Hematopoietic multipotent progenitor cell treated with erythropoietin and hydrocortisone succinate and interleukin-3 and kit ligand, for 6 days (in vitro differentiated cells): ENCODE measurements at places on chromosomes 2 and 18.

DNA sequence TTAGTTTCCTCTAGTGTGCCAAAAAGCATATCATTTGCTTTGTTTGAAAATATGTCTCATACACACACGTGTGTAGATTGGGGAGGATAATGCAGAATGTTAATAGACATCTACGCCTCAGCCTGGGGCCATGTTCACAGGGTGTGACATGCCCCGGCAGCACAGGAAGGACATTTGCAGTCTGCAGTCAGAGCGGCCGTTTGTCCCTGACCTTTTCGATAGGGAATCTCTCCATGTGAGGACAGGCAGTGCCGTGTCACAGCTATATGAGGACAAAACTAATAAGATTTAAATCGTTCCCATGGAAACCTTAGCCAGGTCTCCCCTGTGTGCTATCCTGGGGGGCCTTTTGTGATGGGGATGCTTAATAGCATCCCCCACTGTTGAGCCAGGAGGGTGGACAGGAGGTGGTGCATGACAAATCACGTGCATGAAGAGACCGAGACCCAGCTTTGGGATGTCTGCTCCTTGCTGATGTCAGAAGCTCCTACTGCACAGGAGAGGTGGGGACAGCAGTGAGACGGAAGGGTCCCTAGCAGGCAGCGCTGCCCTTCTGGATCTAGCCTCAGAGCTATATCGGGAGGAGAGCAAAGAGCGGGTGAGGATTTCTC is 100.6 kb downstream of the RNF144A start:
- no peak for DNase-seq

- DNase-seq = no peak
Observed at GRCh38 chr18:56574861-56575260, 63.5 kb downstream of the TXNL1 start.

DNA sequence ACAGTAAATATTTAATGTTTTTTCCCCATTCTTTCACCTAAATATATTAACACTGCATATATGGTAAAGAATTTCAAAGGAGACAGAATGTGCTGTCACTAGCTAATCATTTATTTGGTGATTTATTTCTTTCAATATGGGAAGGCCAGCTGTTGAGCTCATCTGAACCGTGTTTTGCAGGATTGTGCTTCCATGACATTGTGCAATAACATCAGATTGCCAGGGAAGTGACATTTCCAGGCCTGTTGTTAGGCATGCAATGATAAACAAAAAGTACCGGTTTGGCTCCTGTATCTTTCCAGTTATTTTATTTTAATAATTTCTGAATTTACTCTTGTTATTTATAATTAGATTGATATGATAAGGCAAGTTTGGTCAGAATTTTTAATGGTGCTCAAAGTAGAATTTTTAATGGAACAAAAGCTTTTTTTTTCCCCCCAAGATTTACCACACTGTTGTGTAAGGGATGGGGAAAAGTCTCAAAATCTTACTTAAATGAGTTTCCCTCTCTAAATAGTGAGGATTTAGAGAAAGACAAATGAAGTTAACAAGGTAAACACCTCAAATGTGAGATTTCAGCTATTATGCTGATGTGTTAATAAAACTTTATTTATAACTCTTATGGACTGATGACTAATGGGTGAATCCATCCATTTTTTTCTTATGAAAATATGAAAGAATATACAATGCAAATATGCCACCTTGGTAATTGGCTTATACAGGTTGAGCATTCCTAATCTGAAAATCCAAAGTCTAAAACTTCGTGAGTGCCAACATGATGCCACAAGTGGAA is 52.7 kb downstream of the MALT1 start:
- no peak for DNase-seq

DNA sequence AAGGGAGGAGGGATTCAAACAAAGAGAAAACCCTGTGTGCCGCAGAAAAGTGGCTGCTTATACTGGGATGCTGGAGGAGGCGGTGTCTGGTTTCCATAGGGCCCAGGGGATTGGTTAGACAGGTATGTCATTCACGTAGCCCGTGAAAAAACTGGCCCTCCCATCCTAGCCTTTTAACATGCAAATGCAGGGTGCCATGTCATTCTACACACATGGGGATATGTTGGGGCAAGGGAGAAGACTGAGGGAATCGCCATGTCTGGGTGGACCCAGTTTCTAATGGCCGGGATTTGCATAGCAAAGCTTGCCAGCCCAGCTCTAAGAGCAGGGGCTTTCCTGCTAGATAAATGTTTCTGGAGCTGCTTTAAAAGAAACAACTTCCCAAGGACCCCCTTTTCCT is 8.2 kb upstream of the RNU2-63P start:
- no peak for DNase-seq

- peak; percentile 36 for DNase-seq
Observed at GRCh38 chr2:33521791-33522281, 45.4 kb downstream of the RASGRP3 start.

DNA sequence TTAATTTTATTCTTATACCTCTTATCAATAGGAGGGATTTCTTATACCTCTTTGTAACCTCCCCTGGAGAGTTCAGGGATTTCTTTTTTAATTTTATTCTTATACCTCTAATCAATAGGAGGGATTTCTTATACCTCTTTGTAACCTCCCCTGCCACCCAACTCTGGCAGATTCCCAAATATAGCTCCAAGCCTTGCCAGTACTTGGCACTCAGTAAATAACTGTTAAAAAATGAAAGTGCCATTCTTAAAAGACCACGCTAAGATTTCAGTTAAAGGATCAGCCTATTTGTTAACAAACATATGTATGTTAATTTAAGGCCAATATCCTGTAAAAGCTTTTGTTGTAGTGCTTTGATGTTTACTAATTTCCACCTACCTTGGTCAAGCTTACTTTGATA is 4.8 kb downstream of the RNF149 start:
- no peak for DNase-seq

DNA sequence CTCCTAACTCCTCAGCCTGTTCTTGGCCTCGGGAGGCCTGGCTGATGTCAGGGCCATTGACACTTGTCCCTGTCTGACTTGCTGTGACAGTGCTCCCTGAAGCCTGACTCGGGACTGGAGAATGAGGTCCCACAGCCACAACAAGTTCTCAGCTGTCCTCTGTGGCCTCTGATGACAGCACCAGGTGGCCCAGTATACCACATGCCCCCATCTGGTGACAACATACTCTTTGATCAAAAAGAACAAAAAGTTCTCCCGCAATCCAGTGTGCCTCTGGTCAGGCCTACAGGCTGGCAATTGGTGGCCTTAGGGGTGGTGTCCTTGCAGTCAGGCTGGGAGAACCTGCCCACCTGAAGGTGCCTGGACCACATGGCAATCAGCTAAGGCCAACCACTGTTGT is 102.6 kb downstream of the SEPTIN10 start:
- no peak for DNase-seq

DNA sequence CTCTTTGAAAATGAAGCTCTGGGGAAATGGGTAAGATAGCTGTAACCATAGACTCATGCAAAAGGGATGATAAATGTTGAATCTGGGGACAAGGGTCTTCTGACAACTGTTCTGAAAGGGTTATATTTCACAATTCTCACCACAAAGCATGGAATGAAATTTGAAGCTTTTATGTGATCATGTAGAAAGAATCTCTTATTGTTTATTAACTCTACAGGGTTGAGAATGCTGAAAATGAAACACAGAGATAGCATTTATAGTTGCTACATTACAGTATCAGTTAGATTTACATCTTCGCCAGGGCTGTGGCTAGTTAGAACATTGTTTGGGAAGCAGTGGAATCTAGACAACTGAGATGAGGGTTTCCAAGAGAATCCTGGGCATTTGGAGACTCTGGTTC is 97.4 kb upstream of the LHCGR start:
- DNase-seq = no peak

- peak; percentile 37 for DNase-seq
Observed at GRCh38 chr2:149152469-149152953, 114.0 kb downstream of the LYPD6B start.

- DNase-seq = no peak
Observed at GRCh38 chr2:46308081-46308480, 10.9 kb downstream of the EPAS1 start.

GRCh38 chr2:181228661-181229060 is 228.5 kb upstream of the ITGA4 start:
- no peak for DNase-seq

DNA sequence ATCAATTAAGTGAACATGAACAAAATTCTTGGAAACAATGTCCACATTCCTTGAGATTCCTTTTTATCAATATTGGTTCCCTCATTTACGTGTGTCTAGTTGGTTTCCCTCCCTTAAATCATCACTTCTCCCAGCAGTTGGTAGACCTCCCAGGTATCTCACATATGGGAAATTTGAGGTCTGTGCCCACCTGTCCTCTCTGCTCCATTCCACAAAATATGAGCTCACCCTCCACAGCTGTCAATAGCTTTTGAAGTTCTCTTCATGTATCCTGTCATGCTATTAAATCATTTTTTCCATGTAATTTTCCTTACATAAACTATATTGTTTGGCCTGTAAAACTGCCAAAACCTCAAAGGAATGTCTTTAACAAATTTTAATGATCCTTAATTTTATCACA is 992.2 kb upstream of the ACVR2A start:
- no peak for DNase-seq

DNA sequence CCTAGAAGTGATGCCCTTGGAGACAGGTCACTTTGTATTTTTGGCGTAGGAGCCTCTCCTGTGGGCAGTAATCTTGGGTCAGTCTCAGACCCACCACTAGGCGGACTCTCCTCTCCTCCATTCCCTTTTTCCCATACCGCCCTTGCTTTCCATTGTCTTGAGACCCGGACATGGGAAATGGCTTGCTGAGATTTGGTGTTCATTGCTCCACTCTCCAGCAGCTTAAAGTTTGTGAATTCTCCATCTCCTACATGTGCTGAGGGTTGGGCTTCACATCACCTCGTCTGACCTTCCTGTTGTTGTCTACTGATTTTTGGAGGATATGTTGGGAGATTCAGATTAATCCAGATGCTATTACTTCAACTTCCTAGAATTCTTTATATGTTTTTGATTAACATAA is 159.2 kb upstream of the RAB12 start:
- peak; percentile 4 for DNase-seq

DNA sequence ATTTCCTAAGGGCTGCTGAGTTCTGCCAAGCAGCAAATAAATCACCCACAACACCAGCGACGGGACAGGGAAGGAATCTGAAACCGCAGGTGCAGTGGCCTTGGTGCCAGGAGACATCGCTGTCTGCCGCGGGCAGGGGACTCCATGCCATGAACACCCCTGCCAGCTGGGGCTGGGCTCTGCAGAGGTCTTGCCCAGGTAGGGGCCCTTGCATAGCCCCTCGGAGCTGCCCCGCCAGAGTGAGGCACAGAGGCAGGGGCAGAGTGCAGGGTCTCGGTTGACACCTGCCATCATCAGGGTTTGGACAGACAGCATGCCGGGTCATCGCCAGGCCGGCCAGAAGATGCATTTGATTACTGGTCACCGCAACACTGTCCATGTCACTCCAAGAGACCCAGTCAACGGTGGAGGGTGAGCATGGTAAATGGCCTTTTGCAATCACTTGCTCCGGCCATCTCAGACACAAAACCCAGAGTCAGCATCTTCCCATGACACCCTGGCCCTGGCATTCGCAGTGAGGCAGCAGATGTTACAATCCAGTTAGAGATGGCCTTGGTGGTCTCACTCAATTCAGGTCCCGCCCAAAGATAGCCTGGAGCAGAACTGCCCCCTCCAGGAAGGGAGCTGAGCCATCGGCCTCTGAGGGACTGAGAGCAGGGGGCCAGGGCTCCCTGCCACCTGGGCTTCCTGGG is 255.4 kb downstream of the NDUFA10 start:
- DNase-seq = no peak

DNA sequence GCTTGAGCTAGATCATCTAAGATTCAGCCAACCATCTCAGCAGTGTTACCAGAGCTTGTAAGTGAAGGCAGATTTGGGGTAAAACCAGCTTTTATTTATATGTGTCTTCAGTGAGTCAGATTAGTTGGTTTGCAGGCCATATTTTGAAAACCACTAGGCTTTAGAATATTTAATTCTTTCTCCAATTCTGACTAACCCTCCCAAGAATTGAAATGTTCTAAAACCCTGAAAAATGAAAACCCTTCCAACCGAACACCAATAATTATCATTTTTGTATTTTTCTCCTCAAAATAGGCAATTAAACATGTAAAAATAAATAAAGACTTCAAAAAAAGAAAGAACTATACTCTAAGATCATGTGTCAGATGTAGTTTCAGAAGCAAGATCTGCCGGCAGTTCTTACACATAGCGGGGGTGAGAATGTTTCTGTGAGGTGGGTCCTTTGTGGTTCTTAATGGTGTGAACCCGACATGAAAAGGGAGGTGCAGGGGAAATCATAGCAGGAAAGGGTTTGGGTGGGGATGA is 14.2 kb downstream of the PLEK start:
- no peak for DNase-seq

DNA sequence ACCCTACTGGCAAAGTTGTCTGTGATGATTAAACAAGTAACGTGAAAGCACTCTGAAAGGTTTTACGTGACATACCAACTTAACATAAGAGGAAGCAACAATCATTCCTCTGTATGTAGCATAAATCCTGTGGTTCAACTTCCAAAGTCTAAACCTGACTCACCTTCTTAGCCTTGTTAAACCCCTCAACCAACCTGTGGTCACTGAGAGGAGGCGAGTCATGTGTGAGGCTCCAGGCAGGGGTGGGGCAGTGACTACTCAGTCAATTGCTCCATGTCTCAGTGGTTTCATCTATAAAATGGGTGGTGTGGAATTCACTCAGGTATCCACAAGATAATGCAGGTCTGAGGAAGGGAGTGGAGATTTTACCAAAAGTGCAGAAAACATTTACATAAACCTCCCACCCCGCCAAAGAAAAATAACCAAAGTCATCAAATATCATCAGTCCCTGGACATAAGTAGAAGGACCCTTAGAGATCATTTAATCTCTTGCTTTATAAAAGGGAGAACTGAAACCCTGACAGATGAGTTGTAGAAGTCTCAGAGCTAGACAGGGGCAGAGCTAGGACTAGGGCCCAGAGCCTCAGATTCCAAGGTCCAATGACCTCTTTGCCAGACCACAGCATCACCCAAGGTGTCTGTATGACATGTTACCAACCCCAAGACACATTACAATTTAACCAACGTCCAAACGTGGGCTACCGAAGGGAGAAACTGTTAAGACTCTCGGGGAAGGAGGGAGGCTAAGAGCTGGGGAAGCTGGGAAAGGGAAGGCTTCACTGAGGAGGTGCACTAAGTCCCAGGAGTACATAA is 3.7 kb upstream of the PCBP1 start:
- DNase-seq = peak; percentile 52

DNA sequence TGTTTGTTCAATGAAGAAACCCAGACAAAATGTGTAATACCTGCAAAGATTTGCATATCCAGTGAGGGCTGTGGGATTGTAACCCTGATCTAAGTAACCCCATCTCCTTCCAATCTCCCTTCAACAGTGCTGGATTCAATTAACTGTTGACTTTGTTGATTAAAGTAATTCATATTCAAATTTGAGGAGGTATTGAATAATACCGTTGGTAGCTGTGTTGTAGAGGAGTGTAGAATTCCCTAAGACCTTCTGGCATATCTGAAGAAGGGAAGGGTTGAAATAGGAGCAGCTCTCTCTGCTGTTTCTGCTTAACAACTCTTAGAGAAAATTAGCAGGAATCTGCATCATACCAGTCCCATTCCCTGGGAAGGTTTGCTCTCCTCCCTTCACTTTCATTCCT is 28.2 kb downstream of the MAIP1 start:
- DNase-seq = no peak

- DNase-seq = no peak
Observed at GRCh38 chr2:239596792-239597191, 196.0 kb upstream of the HDAC4 start.

GRCh38 chr2:58414506-58414905 is 173.4 kb upstream of the FANCL start:
- no peak for DNase-seq
